ENCODE measurements at places on chromosomes 11 and 22.

DNA sequence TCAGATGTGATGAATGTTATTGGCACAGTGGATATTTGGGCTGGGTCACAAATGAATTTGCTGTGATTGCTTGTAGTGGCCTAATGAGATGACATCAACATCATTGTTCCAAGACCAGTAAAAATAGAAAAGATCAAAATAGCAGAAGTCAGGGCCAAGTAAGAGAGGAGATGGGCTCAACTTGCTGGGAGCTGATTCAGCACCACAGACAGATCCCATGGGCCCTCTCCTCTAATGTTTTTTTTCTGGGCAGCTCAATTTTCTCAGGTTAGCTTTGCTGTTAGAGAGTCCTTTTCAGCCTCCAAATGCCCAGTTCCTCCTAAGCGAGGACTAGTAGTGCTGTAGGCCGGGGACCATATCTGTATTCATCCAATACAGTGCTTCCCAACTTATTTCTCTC, 86.0 kb upstream of the IZUMO1R start:
- H3K4me3 ChIP-seq, result no peak overlapping the region
- no peaks in the 10 kb centered on the region for H3K36me3 ChIP-seq
- DNase-seq, result no peak
- H3K27me3 ChIP-seq, result no peaks in the 10 kb centered on the region
- no peaks in the 10 kb centered on the region for H3K4me1 ChIP-seq

DNA sequence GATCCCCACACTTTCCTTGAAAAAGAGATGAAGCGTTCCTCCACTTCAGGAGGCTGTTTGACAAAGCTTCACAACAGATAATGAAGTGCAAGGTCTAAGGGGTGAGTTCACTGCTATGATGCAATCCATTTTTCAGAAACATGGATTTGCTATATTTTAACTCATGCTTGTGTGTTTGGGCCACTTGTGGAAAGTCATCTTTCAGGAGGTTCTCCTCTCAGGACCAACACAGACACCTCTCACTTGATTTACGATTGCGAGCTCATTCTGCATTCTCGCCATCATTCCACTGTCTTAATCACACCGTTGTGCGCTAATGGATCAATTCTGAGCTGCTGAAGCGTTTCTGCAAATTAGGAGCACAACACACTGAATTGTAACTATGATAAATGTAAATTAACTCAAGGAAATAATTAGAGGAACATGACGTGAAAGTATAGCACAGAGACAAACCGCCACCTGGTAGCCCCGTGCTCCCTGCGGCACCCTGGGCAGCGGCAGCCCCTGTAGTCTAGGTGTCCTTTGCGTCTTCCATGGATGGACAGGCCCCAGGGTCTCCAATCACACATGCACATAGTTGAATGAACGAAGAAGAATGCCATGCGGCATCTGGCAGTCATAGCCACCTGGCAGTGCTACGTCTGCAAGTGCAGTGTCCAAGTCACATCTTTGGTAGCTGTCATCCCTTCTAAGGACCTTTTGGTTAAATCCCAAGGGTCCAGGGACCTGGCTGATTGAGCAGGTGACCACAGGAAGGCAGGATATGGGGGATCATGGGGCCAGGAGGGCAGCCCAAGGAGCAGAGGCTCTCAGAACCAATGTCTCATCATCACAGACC, 28.1 kb upstream of the RTL6 start:
- H3K36me3 ChIP-seq, result no peaks in the 10 kb centered on the region
- H3K27ac ChIP-seq, result no peak overlapping the region
- no peak for DNase-seq
- H3K4me1 ChIP-seq, result no peaks in the 10 kb centered on the region

DNA sequence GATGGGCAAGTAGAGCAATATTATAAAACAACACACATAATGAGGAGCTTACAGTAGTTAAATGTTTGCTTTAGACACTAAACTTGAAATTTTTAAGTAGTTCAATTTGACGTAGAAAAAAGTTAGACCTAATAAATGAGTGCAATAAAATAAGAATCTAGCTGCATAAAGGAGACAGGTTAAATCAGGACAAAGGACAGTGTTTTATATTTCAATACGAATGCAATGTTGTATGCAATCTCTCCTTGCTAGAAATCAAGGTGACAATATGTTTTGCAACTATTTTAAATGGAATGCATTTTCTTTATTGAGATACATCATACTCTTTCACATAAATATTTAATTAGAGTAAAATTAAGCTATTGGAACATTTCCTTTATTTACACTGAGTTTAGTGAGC, 267.9 kb downstream of the CASP12 start:
- H3K36me3 ChIP-seq, result no peaks in the 10 kb centered on the region
- no peak for DNase-seq
- H3K27ac ChIP-seq, result no peak overlapping the region
- H3K27me3 ChIP-seq, result no peaks in the 10 kb centered on the region

DNA sequence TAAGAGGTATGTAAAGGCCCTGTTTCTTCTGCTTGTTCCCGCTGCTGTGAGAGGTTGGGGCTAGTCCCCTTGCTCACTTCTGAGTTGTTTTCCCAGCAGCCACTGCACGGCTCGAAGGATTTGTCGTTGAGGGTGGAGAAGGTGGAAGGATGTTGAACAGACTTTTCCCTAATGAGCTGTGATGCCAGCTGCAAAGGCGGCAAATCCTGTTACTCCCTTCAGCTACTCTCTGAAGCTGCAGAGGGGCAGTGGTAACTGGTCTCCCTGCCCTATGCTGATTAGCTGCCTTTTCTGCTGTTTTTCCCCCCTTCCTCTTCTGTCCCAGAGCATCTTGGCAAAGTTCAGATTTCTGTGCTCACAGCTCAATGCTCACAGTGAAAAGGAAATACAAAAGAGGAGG, 90.4 kb upstream of the SLC25A18 start:
- no peak overlapping the region for H3K27ac ChIP-seq
- no peaks in the 10 kb centered on the region for H3K36me3 ChIP-seq
- H3K4me3 ChIP-seq, result no peak overlapping the region
- peaks cover 5% of the 10 kb centered on the region for H3K4me1 ChIP-seq
- no peaks in the 10 kb centered on the region for H3K27me3 ChIP-seq

- no peak for DNase-seq
- no peak overlapping the region for H3K4me3 ChIP-seq
- H3K27ac ChIP-seq, result peak overlapping the region; percentile 72
- H3K27me3 ChIP-seq, result no peaks in the 10 kb centered on the region
- peaks cover 12% of the 10 kb centered on the region for H3K4me1 ChIP-seq
Measured at GRCh38 chr11:12863605-12864121, 145.5 kb upstream of the RASSF10 start.

DNA sequence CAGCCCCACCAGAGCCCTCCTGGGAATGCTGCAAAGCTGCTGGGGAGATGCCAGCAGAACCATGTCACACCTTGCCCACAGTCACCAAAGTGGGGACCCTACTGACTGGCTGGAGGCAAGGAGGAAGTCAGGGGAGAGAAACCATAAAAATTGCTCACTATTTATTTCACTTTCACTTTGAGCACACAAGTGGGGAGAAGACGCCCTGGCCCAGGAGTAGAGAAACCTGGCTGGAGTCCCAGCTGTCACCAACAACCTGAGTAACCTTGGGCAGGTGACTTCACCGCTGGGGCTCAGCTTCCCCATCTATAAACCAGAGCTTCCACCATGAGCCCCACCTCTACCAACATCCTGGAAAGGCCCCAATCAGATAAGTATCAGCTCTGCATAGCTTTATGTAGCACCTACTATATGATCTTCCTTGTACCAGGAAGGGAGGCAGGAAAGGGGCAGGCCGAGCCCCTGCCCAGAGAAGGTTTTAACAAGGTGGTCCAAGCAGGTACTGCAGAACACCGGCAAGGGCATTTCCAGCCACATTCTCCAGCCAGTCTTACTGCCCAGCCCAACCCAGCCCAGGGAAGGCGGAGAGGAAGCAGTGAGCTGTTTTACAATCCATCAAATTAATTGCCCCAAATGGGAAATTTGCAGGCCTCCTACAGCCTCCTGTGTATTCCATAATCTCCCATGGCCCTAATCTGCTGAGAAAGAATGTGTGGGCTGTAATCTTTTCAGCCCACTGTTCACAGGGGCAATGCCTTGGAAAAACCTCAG, 27.6 kb downstream of the PLEKHA7 start:
- DNase-seq, result no peak
- peaks cover 38% of the 10 kb centered on the region for H3K4me1 ChIP-seq
- H3K27ac ChIP-seq, result no peak overlapping the region
- H3K36me3 ChIP-seq, result no peaks in the 10 kb centered on the region
- no peak overlapping the region for H3K4me3 ChIP-seq

GRCh38 chr11:11635443-11635842, 13.6 kb upstream of the GALNT18 start:
- no peak for DNase-seq
- no peaks in the 10 kb centered on the region for H3K36me3 ChIP-seq
- H3K4me1 ChIP-seq, result no peaks in the 10 kb centered on the region
- no peak overlapping the region for H3K27ac ChIP-seq
- H3K27me3 ChIP-seq, result no peaks in the 10 kb centered on the region

DNA sequence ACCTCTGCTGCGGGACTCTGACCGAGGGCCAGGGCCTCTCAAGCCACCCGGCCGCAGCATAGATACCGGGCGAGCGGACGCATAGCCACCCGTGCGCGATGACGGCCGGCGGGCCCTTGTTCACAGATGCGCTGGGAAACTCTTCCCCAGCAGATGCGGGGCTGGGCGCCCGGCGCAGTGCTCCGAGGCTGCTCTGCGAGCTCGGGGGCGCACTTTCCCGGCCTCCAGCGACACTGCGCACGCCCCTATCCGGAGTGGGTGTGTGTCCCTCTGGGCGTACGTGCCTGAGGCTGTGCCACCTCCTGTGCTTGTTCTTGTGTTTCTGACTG, 104.7 kb upstream of the E2F8 start:
- H3K4me3 ChIP-seq, result no peak overlapping the region
- peaks cover 4% of the 10 kb centered on the region for H3K4me1 ChIP-seq
- peaks cover 41% of the 10 kb centered on the region for H3K27me3 ChIP-seq
- no peak overlapping the region for H3K27ac ChIP-seq
- DNase-seq, result no peak

GRCh38 chr11:133929401-133930052, 27.2 kb downstream of the IGSF9B start:
- peak; percentile 11 for DNase-seq
- no peaks in the 10 kb centered on the region for H3K27me3 ChIP-seq
- no peak overlapping the region for H3K27ac ChIP-seq

- peaks cover 5% of the 10 kb centered on the region for H3K4me1 ChIP-seq
- H3K27me3 ChIP-seq, result no peaks in the 10 kb centered on the region
- DNase-seq, result no peak
- no peak overlapping the region for H3K27ac ChIP-seq
Measured at GRCh38 chr11:115617767-115618166, 113.6 kb upstream of the CADM1 start.

- no peak overlapping the region for H3K27ac ChIP-seq
- no peak for DNase-seq
- H3K36me3 ChIP-seq, result no peaks in the 10 kb centered on the region
- H3K4me1 ChIP-seq, result peaks cover 9% of the 10 kb centered on the region
Measured at GRCh38 chr11:11476499-11476898, 123.4 kb upstream of the CSNK2A3 start.

DNA sequence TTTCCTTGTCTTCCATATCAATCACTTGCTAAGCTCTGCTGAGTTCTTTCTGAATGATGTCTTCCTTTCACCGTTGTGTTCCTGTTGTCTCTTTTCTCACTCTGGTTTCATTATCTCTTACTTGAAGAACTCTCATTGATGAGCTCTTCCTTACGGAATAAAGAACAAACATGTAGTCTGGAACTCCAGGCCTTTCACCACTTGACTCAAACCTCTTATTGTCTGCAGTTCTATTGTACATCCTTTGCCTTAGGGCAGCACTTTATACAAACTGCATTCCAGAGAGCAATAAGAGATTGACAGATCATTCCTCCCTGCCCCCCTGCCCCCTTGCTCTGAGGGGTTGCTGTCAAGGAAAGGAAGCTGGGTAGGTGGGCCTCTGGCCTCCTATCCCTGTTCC, 517.4 kb downstream of the TMEM135 start:
- no peaks in the 10 kb centered on the region for H3K27me3 ChIP-seq
- DNase-seq, result no peak
- H3K27ac ChIP-seq, result no peak overlapping the region
- no peak overlapping the region for H3K4me3 ChIP-seq
- no peaks in the 10 kb centered on the region for H3K36me3 ChIP-seq

DNA sequence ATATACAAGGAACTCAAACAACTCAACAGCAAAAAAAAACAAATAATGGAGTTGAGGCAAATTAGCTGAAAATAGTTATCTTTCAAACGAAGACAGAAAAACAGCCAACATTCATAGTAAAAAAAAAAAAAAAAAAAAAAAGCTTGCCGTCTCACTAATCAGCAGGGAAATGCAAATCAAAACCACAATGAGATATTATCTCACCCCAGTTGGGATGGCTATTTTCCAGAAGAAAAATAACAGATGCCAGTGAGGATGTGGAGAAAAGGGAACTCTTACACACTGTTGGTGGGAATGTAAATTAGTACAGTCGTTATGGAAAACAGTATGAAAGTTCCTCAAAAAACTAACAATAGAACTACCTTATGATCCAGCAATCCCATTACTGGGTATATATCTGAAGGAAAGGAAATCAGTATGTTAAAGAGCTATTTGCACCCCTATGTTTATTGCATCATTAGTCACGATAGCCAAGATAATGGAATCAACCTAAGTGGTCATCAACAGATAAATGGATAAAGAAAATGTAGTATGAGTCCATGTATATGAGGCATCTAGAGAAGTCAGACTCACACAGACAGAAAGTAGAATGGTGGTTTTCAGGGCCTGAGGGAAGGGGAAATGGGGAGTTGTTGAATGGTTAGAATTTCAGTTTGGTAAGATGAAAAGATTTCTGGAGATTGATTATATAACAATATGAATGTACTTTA, 56.0 kb downstream of the USP35 start:
- H3K36me3 ChIP-seq, result no peaks in the 10 kb centered on the region
- H3K27ac ChIP-seq, result no peak overlapping the region
- no peak for DNase-seq
- no peak overlapping the region for H3K4me3 ChIP-seq
- H3K4me1 ChIP-seq, result peaks cover 13% of the 10 kb centered on the region

GRCh38 chr11:58466293-58466692, 24.3 kb upstream of the OR5B12 start:
- no peaks in the 10 kb centered on the region for H3K36me3 ChIP-seq
- H3K27ac ChIP-seq, result no peak overlapping the region
- DNase-seq, result no peak
- no peaks in the 10 kb centered on the region for H3K4me1 ChIP-seq

DNA sequence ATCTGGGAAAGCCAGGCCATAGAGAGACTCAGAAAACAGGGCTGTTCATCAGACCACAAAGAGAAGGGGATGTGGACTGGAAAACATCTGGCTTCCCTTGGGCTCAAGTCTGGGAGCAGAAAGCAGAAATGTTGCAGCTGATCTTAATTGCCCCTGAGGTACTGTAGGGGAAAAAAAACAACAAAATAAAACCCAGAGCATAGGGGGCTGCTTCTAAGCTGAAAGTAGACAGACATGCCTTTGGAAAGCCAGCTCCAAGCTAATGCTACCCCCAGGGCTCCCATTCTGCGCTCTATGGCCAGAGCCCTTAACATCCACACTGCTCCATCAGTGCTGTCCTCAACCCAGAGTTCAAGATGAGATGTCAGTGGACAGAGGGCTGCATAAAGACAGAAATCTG, 2.0 kb upstream of the PACSIN3 start:
- peak overlapping the region; percentile 87 for H3K27ac ChIP-seq
- no peaks in the 10 kb centered on the region for H3K27me3 ChIP-seq
- H3K4me1 ChIP-seq, result peaks cover 38% of the 10 kb centered on the region
- peaks cover 7% of the 10 kb centered on the region for H3K36me3 ChIP-seq
- H3K4me3 ChIP-seq, result no peak overlapping the region
